ENCODE measurements at places on chromosomes 4 and X.
A peak's percentile ranks its signal among the peaks of the same experiment; 100 is the strongest.

- no peak for DNase-seq
Measured at GRCh38 chr4:76905521-76905920, 7.6 kb upstream of the SOWAHB start.

GRCh38 chr4:85474818-85475630, at the start of gene ARHGAP24:
ARHGAP24 (plus strand) TSS chr4:85475150.
- DNase-seq: no peak

DNA sequence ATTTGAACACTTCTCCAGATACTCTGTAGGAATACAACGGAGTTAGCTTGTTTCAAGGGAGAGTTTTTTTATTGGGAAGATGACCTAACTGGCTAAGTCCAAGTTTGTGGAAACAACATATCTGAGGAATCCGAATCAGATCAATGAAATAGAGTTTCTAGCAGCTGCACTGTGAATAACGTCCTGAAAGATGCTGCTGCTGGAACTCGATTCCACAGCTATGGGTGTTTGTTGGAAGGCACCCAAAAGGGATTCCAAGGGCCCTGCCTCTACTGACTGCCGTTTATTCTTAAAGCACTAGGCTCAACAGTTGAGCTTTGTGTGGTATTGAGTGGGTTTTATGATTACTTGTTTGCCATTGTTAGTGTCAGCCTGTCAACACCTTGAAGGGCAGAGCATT, 6.6 kb upstream of the GBA3 start:
- DNase-seq: no peak

DNA sequence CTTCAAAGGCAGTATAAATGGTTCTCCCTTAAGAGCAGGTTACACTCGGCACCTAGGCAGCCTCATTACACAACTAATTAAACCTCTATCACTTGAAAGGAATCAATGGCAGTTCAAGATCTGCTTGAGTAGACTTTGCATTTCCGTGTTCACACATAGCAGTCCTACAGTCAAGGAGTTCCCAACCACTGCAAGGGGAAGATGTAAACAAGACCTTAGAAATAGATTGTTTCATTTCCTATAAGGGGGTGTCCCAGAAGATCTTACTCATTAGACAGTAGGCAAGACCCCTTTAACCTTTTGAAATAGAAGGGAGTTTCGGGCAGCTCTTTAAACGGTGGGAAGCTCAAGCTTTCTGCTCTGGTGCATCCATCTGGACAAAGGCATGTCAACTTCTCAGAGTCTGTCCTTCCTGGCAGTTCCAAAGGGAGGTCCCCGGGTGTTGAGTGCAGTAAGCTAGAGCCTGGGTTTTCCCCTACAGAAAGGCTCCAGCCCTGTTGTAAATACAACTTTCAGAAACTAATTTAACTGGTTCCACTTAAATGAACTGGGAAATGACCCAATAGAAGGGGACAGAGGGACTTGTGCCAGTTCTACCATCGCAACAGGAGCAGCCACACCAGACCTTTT, 150.8 kb downstream of the RBMX2 start:
- no peak for DNase-seq

DNA sequence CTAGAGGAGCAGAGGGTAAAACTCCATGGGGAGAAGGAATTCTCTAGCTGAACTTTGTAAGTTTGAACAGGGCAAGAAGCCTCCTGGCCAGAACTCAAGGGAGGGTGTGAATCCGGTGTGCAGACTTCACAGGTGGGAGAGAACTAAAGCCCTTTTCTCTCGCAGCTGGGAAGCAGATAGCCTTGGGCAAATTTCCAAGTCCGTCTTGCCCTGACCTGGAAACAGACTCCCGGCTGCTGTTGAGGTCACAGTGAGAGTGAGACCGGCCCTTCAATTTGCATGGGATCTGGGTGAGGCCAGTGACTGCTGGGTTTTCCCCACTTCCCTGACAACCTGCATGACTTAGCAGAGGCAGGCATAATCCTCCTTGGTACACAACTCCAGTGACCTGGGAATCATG, 94.5 kb upstream of the ZNF827 start:
- DNase-seq: no peak

DNA sequence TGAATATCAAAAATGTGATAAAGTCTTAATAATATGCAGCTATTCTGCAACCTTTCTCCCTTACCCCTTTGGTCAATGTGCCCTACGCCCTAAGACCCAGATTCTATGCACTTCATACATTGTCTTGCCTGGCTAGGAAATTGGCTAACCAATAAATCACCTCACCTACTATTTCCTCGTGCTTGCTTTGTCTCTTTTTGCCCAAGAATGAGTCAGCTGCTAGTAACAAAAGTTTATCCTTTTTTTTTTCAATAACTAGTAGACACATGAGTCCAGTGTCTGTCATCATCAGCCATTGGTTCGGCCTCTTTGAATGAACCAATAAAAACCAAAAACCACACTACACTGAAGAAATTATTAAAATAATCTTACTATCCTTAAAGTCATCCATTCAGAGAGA, 387.1 kb downstream of the PPP3CA start:
- DNase-seq: no peak

DNA sequence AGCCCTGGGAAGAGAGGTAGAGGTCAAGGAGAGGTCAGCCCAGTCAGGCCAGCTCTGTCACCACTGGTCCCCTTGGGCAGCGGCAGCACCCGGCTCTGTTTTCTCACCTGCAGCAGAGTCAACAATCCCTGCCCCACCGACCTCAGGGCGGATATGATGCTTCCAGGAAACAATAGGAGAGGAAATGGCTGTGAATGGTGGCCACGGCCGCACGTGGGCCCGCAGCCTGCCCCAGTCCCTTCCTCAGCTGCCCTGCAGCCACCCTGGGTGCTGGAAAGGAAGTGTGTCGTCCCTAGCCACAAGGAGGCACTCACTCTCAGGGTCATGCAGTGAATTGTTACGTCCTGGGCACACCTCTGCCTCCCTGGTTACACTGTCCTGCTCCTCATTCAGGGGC, 92.5 kb upstream of the ENPP6 start:
- peak; percentile 72 for DNase-seq

GRCh38 chr4:5192271-5192670, 141.0 kb downstream of the STK32B start:
- DNase-seq: no peak

GRCh38 chr4:78520808-78521226, 30.8 kb upstream of the ANXA3 start:
- DNase-seq: no peak

DNA sequence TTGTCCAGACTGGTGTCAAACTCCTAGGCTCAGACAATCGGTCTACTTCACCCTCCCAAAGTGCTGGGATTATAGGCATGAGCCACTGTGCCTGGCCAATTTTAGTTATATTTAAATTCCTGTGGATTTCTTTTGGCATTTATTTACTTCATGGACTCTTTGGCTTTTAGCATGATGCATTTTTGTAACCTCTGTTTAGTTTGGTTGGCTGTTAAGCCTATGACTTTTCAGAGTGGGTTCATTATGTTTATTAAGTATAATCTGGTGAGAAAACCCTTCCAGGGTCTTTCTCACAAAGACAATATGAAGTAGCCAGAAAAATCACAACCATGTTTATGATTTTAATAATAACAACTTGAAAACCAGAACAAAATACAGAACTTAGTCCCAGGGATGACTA, 49.4 kb downstream of the USP38 start:
- no peak for DNase-seq

- no peak for DNase-seq
Measured at GRCh38 chr4:55438314-55438713, 42.6 kb downstream of the TMEM165 start.

- no peak for DNase-seq
Measured at GRCh38 chr4:94214703-94215319, 7.1 kb downstream of the SMARCAD1 start.

DNA sequence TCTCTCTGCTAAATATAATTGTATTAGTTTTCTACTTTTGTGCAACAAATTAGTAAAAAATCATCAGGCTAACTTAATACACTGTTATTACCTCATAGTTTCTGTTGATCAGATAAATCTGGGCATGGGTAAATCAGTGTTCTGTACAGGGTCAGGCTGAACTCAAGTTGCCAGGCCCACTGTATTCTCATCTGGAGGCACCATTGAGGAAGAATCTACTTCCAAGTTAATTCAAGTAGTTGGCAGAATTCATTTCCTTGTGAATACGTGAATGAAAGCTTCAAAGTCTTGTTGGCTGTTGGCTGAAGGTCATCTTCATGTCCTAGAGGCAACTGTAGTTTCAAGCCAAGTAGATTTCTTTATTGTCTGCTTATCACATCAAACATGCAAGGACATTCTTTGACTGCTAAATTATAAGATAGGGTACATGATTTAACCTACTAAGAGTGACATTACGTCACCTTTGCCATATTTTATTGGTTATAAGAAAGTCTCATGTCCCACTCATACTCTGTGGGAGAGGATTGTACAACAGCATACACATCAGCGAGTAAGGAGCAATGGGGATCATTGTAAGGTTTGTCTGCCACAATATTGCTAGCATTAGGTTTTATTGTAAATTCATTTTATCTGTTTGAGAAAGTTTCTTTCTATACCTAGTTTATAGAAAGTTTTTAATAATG, 1219.0 kb downstream of the ARAP2 start:
- no peak for DNase-seq

- no peak for DNase-seq
Measured at GRCh38 chrX:34365471-34365870, 233.4 kb upstream of the FAM47A start.

DNA sequence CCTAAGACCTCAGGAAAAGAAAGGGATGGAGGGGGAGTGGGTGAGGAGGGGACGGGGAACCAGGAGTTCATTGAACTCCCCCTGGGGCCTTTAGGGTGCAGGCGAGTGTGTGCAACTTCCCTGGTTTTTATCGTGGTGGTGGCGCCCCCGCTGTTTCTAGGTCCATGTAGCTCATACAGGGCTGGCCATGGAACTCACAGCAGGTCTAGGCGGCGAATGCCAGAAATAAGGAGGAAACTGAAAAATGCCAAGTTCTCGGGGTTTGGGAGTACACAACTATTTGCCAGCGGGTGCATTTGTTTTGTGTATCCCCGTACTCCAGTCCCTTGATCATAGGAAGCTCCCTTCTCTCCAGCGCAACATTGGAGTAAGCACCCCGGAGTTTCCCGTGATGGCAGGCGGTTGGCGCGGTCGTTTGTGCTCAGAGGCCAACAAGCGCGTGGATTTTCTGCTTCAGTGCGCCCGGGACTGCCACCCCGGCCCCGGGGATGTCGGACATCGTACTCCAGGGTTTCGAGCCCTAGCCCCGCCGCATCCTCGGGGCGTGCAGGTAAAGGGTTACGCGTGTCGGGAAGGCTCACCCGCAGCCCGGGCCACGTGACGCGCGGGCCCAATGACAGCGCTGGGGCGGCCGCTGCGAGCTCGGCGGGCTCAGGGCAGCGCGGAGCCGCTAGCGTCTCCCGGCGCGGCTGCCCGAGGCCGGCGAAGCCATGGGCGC, 208.9 kb downstream of the NWD2 start:
- DNase-seq: peak; percentile 28

GRCh38 chr4:189098932-189099696, 841.6 kb upstream of the FRG1 start:
- DNase-seq: no peak

DNA sequence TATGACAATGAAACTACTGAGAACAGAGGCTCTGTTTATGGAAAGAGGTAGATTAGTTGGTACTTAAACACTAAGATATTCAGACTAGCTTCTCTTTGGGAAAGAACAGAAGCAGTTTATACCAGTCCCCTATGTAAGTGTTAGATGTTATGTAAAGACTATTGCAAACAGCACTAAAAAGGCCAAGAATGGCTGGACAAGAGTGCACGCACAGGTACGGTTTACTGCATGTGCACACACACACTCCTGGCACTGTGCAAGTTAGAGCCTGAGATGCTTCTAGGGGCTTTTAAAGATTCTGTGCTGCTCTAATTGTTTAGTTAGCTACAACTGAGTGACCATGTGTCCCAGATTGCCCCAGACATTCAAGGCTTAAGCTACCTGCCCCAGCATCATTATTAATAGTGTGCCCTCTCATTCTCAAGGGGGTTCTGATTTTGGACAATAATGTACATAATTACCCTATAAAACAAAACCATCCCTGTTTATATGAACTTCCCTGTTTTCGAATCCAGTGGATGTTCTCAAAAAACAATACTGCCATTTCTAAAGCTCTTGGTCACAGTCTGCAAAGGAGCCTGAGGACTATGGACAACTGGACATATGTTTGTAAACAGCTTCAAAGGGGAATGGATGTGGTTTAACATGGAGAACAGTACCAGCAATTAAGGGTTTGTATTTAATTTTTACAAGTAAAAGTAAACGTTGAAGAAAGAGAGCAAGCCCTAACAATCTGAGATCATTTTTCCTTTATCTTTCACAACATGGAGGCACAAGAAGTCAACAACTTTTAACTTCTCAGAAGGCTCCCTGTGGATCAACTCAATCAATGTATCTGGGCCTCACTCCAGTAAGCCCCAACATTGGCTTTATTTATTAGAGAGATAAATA, 2.0 kb downstream of the SETD7 start:
- DNase-seq: no peak

GRCh38 chr4:180280726-180281297, 1962.4 kb upstream of the TENM3 start:
- no peak for DNase-seq

DNA sequence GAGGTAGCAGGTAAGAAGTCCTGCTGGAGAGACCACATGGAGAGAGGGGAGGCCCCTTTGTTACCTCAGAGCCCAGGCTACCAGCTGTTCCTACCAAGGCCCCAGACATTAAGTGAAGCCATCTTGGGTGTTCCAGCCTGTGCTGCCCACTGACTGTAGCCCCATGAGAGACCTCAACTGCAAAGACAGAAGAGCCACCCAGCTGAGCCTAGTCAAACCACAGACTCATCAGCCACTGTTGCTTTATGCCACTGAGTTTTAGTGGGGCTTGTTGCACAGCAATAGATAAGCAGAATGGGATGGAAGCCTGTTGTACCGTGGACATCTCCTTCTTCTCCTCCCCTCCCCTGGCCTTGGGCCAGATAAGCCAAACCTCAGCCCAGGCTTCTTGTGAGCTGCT, 83.9 kb downstream of the ADRA2C start:
- DNase-seq: no peak

- DNase-seq: no peak
Measured at GRCh38 chr4:99724067-99724466, 66.4 kb upstream of the C4orf54 start.
